ENCODE measurements at places on chromosomes 2 and 18.

DNA sequence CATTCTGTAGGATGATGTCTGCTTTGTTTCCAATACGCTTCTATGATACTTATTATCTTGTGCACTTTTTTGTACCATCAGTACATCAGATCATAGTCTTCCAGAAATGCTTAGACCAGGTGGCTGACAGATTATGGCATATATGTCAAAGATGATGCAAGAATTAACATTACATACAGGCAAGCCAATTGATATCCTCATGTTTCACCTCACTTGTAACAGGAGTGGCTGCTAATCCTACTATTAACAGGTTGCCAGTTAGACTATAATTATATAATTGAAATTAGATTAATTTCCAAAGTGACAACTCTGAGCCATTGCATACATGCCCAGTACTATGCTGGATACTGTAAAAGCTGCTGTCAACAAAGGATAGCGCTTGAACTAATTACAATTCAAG is 77.2 kb downstream of the TLK1 start:
- no peak for DNase-seq

DNA sequence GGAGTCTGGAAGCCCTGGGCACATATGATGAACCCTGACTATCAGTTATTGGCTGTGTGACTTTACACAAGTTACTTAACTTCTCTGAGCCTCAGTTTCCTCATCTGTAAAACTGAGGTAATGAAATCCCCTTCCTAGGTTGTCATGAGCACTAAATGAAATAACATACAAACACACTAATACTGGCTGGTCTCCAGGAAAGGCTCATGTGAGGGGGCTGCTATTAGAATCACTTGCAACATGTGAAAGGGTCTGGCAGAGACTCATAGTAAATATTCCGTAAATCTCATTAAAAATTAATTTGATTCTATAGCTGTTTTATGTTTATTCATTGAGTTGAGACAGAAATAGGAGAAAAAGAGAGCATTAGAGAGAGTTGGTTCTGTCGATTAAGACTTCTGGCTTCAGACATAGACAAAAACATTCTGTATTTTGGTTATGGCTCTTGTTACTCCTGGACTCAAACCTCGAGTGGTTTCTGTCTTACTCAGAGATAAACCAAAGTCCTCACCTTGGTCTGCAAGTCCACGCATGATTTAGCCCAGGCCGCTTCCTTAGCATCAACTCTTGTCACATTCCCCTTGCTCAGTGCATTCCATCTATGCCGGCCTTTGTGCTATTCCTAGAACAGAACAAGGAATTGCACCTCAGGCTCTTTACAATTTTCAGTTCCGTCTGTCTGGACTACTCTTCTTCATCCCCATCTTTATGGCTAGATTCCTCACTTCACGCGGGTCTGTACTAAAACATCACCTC is 139.1 kb downstream of the NXPH2 start:
- DNase-seq = no peak

DNA sequence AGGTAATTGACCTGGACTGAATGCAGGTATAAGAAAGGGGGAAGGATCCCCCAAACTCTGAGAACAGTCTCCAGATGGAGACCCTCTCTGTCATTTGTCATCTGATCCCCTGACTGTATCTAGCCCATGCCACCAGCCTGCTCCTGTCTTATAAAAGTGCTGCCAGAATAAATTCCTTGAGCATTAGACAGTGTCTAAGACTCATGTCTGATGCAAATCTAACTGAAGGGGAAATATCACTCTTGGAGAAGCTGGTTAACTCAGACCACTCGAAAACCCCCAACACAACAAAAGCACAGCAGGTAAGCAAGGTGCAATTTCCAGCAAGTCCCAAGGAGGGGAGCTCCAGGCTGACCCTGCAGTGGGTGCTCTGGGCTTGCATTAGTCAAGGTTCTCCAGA is 40.9 kb upstream of the KDM3A start:
- DNase-seq = no peak

DNA sequence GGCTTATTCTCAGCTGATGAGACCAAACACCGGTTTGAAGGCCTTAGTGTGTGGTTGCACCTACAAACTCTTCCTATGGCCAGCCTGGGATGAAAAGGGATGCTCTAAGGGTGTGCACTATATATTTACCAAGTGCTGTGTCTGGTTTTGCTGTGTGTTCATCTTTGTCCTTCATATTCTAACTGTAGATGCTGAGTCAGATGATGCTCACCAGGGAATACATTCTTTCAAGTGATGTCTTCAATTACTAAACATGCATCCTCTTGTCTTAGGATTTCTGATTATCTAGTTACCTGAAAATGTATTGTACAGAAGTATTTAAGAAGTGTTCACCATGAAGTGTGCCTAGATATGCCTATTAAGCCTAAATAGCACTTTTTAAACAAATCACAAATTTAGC is 1111.6 kb upstream of the ZEB2 start:
- no peak for DNase-seq

- no peak for DNase-seq
Observed at GRCh38 chr2:59440491-59440890, 1113.0 kb downstream of the BCL11A start.

- no peak for DNase-seq
Observed at GRCh38 chr2:152617456-152618192, 99.6 kb downstream of the PRPF40A start.

DNA sequence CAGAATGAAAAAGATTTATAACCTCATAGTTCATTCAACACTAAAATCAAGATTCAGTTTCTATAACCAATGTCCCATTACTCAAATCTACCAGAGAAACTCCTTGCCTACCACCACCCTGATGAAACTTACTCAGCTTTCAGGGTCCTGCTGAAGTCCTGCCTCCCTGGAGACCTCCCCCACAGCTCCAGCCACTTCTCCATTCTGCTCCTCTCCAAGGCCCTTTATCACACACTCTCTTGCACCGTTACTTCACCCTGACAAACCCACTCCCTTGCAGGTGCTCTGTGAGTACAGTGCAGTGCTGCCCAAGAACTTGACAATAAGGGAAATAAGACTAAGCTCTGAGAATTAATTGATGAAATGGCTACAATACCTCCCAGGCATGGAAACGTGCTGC is 83.5 kb upstream of the CDCA7 start:
- no peak for DNase-seq

DNA sequence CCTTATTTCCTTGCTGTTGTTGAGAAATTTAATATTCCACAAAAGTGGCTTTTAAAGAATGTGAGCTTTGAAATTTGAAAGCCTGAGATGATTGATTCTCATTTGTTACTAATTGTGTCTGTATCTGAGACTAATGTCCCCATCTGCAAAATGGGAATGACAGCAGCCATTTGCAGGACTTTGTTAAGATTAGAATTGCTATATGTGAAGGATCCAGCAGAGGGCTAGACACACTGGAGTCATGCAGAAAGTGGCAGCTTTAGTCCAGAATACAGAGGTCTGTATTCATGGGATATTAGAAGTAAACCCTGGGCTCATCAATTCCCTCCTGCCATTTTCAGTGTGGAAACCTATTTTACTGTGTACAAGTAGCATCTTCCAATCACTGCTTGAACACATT is 296.5 kb upstream of the GYPC start:
- DNase-seq = no peak

GRCh38 chr2:42238644-42239288 is 69.6 kb downstream of the EML4 start:
- DNase-seq = peak; percentile 63

GRCh38 chr2:58336416-58336815 is 95.3 kb upstream of the FANCL start:
- no peak for DNase-seq

DNA sequence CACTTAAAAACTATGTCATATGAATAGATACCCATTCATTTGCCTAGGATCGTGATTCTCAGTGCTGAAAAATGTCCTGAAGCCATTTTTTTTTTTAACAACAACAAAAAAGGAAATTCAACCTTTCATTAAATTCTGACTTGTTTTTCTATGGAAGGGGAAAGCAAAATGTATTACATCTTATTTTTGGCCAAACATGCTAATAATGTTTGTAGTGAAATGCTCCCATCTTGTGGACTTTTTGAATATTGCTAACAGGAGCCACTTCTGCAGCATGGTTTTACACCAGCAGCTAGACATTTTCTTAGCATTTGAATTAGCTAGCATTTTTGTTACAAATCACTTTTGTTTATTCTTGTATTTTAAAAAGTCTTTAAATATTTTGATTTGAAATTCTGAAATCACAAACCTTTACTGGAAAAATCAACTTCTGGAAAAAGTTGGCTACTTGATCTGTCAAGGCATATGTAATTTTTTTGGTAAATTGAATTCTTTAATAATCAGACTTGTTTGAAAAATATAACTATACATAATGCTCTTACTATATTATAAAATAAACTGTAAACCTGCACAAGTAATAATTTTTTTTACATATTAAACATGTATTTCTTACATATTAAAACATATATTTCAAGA is 75.8 kb downstream of the KIDINS220 start:
- peak; percentile 2 for DNase-seq

- no peak for DNase-seq
Observed at GRCh38 chr2:109724533-109725460, 69.3 kb upstream of the RGPD5 start.
